ENCODE measurements at places on chromosomes 12 and 14. TPM values are rescaled to one million over a fixed set of nuclear protein-coding genes. Genes with fewer than 3 reads are reported as not detected.
A peak's percentile ranks its signal among the peaks of the same experiment; 100 is the strongest.

Gene CNTN1
- not detected for polyA plus RNA-seq

Gene NDRG2
- polyA plus RNA-seq: 7.5 TPM

Gene SOAT2
- not detected for polyA plus RNA-seq

- no peak overlapping the region for H3K4me3 ChIP-seq
- H3K4me1 ChIP-seq: no peaks in the 10 kb centered on the region
- peaks cover 6% of the 10 kb centered on the region for H3K36me3 ChIP-seq
Measured at GRCh38 chr14:103204852-103205540, 81.7 kb downstream of the TNFAIP2 start.

Gene ACOT4
- 0.37 TPM for polyA plus RNA-seq

DNA sequence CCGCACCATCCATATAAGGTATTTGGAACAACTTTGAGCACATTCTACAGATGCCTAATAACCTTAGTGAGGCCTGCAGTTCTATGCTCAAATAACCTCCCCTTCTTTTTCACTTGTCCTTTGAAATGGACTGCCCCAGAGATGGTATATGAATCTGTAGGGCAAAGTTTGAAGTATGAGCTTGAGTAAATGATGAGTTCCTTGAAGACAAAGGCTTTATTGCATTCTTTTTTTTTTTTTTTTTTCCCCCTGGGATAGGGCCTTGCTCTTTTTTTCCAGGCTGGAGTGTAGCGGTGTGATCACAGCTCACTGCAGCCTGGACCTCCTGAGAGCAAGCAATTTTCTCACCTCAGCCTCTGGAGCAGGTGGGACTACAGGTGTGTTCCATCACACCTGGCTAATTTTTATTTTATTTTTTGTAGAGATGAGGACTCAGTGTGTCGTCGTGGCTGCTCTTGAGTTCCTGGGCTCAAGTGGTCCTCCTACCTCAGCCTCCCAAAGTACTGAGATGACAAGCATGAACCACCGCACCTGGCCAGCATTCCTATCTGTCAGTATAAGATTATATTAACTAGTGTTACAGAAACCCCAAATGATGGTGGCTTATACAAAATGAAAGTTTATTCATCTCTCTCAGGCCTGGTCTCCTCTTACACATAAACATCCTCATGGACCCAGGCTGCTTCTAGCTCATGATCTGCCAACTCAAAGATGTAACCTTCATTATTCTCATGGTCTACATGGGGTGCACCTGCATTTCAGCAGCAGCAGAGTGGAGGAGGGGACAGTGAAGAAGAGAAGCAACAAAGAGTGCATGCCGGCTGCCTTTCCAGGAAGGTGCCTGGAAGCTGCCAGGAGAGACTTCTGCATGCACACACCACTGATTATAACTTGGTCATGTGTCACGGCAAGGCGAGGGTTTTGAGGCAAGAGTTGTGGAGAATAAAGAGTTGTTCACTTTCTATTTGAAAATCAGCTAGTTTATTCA is 101.4 kb downstream of the DUSP16 start:
- no peak overlapping the region for H3K4me3 ChIP-seq
- no peaks in the 10 kb centered on the region for H3K27me3 ChIP-seq
- H3K4me1 ChIP-seq: no peaks in the 10 kb centered on the region

- H3K27me3 ChIP-seq: peaks cover 36% of the 10 kb centered on the region
- H3K36me3 ChIP-seq: peaks cover 7% of the 10 kb centered on the region
- H3K27ac ChIP-seq: no peak within 1 kb of the TSS
- no peaks in the 10 kb centered on the region for H3K4me1 ChIP-seq
- no peak for DNase-seq
Measured at GRCh38 chr14:94110552-94111181, at the start of gene IFI27. Gene IFI27 (plus strand): TSS chr14:94110736.

Gene RTL1
- polyA plus RNA-seq: not detected

Gene CLMN
- 16.9 TPM for polyA plus RNA-seq

DNA sequence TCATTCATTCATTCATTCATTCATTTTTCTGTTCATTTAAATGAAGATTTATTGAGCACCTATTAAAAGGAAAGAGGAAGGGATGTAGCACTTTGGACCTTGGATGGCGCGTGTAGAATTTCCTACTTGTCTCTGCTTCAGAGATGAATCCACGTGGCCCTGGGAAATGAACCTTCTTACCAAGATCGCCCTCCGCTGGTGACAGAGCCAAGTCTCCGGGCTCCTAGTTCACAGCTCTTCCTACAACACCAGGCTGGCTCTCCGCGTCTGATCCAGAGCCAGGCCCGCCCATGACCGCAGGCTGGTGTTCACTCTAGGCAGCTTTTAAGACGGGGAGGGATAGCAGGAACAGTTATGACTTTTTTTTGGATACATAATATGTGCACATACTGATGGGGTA is 70.9 kb upstream of the PIWIL1 start:
- H3K27ac ChIP-seq: no peak overlapping the region
- no peaks in the 10 kb centered on the region for H3K36me3 ChIP-seq
- no peaks in the 10 kb centered on the region for H3K4me1 ChIP-seq
- no peaks in the 10 kb centered on the region for H3K27me3 ChIP-seq
- H3K4me3 ChIP-seq: no peak overlapping the region

DNA sequence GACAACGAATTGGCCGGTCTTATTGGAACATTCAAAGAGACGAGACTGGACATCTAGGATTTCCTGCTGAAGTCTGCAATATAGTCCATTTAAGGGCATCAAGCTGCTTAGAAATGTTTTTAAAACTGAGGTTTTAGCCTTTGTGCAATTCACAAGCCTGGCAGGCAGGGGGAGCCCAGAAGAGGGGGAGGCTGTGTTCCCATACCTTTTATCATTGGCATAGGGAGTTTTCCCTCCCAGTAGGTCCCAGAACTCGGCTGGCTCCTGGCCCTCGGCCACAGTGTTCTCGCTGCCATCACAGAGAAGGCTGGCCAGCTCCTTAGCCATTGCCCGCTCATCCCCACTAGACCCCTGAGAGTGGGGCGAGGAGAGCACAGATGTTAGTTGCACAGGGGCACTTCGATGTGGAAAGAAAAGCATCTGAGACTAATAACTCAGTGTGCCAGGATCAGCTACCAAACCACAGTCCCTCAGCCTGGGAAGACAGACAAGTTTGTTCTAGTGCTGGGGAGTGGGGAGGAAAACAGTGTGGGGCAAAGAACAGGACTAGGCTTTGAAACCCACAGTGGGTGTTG is 15.1 kb downstream of the AVIL start:
- no peak overlapping the region for H3K4me3 ChIP-seq
- peak; percentile 14 for DNase-seq
- H3K27me3 ChIP-seq: no peaks in the 10 kb centered on the region
- no peaks in the 10 kb centered on the region for H3K4me1 ChIP-seq
- peak overlapping the region; percentile 21 for H3K27ac ChIP-seq
- H3K36me3 ChIP-seq: peaks cover 5% of the 10 kb centered on the region

- H3K4me3 ChIP-seq: peak within 1 kb of the TSS; percentile 93
- peak; percentile 43 for DNase-seq
- H3K27ac ChIP-seq: peak within 1 kb of the TSS; percentile 78
Measured at GRCh38 chr12:48119078-48119833, at the start of gene PFKM. Gene PFKM (plus strand): TSS chr12:48119364. CDS start chr12:48122775, 3,411 bp downstream.

Gene KRT82
- polyA plus RNA-seq: not detected

DNA sequence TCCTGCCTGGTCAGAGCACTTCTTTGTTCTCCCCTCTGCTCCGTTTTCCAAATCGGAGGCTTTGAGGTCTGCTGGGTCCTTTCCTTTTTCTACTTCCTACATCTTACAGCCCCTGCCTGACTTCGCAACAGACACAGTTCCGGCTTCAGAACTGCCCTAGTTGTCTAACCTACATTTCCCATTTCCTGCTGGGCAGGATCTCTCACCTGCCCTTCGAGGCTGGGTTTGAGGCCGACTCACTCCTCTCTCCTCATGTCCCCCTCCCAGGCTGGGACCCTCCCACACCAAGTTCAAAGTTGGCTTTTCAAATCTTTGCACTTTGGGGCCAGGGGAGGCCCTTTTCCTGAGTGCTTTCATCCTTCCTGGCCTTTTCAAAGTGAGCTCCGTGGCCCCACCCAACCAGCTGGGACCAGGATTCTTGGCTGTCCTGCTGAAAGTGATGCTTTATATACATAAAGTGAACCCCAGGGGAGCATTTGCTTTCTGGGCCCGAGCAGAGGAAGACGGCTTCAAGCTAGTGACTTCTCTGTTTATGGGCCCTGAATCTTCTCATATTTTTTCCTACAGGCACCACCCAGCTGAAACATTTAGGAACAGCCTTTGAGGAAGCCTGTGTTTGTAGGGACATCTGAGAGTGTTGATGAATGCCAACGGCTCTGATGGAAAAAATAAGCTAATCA is 281.0 kb upstream of the CRY1 start:
- no peak for DNase-seq
- no peaks in the 10 kb centered on the region for H3K36me3 ChIP-seq
- H3K27ac ChIP-seq: no peak overlapping the region
- no peak overlapping the region for H3K4me3 ChIP-seq

GRCh38 chr12:113837084-113837483 is 129.0 kb downstream of the RBM19 start:
- DNase-seq: no peak
- H3K4me1 ChIP-seq: peaks cover 10% of the 10 kb centered on the region
- H3K27ac ChIP-seq: no peak overlapping the region
- H3K27me3 ChIP-seq: no peaks in the 10 kb centered on the region

DNA sequence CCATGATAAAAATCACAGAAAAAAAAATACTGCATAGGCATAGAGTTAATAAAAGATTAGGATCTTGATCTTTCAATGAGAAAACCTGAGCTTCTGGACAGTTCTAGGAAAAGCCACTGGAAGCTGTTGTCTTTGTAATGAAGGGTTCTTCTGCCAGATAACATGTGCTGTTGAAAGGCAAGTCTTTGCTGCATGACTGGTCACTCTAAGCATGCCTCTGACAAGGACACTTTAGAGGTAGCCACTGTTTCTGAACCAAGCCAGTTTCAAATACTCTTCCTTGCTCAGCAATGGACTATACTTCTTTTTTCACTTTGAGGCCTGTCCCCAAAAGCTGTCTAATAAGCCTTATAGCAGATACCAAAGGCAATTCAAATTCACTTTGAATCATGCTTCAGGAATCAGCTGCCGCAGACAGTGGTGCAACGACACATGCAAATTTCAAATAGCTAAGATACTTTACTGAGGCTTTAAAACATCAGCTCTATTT is 70.2 kb downstream of the BTG1 start:
- H3K4me3 ChIP-seq: no peak overlapping the region
- no peaks in the 10 kb centered on the region for H3K27me3 ChIP-seq
- no peak for DNase-seq
- H3K27ac ChIP-seq: peak overlapping the region; percentile 90
- no peaks in the 10 kb centered on the region for H3K36me3 ChIP-seq
- H3K4me1 ChIP-seq: peaks cover 46% of the 10 kb centered on the region

DNA sequence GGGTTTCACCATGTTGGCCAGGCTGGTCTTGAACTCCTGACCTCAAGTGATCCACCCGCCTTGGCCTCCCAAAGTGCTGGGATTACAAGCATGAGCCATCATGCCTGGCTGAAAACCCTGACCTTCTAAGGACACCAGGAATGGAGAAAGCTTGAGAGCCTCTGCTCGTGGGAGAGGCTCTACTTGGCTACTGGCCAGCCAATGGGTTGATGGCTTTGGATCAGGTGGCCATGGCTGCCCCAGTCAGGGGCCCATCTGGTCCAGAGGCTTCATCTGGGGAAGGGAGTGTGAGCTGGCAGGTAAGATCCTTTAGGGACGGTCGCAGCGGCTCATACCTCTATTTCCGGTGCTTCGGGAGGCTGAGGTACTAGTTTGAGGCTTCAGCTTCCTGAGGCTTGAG is 42.5 kb upstream of the PPP1CC start:
- H3K4me1 ChIP-seq: no peaks in the 10 kb centered on the region
- no peak for DNase-seq
- no peak overlapping the region for H3K27ac ChIP-seq

- no peak for DNase-seq
- peaks cover 30% of the 10 kb centered on the region for H3K36me3 ChIP-seq
- H3K27ac ChIP-seq: peak overlapping the region; percentile 99
- peaks cover 88% of the 10 kb centered on the region for H3K4me1 ChIP-seq
Measured at GRCh38 chr14:68683326-68683725, 109.5 kb downstream of the ZFP36L1 start.

Gene NXPH4
- 1.2 TPM for polyA plus RNA-seq

GRCh38 chr12:92696216-92696615 is 6.6 kb upstream of the PLEKHG7 start:
- no peak overlapping the region for H3K27ac ChIP-seq
- no peaks in the 10 kb centered on the region for H3K36me3 ChIP-seq
- H3K4me3 ChIP-seq: no peak overlapping the region
- no peak for DNase-seq

- DNase-seq: no peak
- no peaks in the 10 kb centered on the region for H3K4me1 ChIP-seq
- H3K27ac ChIP-seq: no peak overlapping the region
- no peak overlapping the region for H3K4me3 ChIP-seq
- no peaks in the 10 kb centered on the region for H3K36me3 ChIP-seq
Measured at GRCh38 chr14:47240748-47241437, 434.5 kb downstream of the MDGA2 start.

DNA sequence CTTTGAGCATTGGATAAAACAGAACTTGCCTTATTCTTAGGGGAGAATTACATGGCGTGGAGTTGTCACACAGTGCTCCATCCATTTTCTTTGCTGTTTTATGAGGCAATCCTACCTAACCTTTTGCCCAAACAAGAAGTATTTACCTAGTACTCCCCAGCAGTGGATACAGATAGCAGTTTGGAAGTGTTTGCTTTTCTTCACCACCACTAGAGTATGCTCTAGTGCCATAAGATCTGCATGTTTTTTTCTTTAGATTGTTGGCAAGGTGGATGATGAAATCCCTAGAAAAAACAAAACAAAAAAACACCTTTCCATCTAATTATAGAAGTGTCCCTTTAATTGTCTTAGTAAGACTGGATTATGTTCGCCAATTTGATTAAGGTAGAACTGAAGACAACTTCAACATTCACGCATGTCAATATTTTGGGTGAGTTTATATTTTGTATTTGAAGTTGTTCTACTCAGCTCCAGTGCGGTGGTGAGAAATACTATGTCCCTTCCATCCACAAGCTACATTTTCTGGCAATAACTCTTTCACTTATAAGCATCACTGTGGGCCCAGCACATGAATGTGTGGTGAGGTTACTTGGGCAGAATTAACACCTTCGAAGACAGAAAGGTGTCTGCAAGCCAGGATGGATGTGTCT is 23.6 kb upstream of the TMEM260 start:
- H3K36me3 ChIP-seq: no peaks in the 10 kb centered on the region
- no peak for DNase-seq
- H3K4me3 ChIP-seq: no peak overlapping the region
- peaks cover 27% of the 10 kb centered on the region for H3K27me3 ChIP-seq

DNA sequence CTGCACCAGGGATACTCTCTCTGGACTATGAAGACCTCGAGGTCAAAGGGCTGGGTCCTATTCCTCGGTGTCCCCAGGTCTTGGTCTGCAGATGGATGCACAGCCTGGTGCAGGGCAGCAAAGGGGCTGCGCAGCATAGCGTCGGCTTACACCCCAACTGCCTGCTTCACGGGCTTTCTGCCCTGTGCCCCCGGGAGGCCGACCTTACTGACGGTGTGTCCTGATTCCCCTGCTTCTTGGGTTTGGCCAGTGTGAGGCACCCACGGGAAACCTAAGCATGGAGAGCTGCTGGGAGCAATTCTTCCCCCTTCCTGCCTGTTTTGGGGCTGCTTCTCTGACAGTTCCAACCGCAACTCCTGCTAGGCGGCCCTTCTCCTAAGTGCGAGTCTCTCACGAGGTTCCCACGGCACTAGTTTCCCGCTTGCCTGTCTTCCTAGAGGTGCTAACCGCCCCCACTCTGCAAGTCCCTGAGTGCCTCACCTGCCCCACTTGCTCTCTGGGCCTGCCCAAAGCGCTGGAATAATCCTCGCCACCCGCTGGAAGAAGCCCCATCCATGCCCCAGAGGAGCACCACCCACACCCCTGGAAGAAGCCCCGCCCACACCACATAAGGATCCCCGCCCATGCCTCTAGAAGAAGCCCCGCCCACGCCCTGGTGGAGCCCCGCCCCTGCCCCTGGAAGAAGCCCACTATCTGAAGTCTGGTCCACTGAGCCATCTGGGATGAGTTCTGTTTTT is 54.0 kb downstream of the PRIMA1 start:
- H3K4me1 ChIP-seq: no peaks in the 10 kb centered on the region
- DNase-seq: no peak
- peak overlapping the region; percentile 66 for H3K27ac ChIP-seq
- no peaks in the 10 kb centered on the region for H3K36me3 ChIP-seq
- H3K4me3 ChIP-seq: no peak overlapping the region

Gene ZNF839
- polyA plus RNA-seq: 5.5 TPM

Measured in naive B cell (primary cell).